T1000 (cell line): ENCODE measurements at places on chromosomes 3 and 15.

DNA sequence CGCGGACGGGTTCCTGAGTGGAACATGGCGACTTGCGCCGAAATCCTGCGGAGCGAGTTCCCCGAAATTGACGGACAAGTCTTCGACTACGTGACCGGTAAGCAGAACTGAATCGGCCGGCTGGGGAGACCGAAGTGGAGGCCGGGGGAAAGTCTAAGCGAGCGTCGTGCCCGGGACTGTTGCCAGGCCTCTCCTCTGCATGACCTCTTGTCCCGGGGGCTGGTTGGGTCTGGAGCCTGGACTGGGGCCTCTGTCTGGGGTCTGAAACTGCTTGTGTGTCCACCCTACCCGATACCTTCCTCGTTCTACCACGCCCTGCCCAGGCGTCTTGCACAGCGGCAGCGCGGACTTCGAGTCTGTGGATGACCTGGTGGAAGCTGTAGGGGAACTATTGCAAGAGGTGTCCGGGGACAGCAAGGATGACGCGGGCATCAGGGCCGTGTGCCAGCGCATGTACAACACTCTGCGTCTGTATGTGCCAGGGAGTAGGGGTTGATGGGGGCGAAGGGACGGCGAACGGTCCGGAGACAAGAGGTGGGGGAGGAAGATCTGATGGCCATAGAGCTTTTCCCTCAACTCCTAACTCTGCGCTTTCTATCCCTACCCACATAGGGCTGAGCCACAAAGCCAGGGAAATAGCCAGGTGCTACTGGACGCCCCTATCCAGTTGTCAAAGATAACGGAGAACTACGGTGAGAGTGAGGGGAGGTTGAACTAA, at the start of gene ABCF3:
Gene ABCF3, plus strand, starts transcription at position 16 of the 718 bp plus-strand sequence. Its CDS starts 9 bp downstream, at position 25.
- no peak for DNase-seq

DNA sequence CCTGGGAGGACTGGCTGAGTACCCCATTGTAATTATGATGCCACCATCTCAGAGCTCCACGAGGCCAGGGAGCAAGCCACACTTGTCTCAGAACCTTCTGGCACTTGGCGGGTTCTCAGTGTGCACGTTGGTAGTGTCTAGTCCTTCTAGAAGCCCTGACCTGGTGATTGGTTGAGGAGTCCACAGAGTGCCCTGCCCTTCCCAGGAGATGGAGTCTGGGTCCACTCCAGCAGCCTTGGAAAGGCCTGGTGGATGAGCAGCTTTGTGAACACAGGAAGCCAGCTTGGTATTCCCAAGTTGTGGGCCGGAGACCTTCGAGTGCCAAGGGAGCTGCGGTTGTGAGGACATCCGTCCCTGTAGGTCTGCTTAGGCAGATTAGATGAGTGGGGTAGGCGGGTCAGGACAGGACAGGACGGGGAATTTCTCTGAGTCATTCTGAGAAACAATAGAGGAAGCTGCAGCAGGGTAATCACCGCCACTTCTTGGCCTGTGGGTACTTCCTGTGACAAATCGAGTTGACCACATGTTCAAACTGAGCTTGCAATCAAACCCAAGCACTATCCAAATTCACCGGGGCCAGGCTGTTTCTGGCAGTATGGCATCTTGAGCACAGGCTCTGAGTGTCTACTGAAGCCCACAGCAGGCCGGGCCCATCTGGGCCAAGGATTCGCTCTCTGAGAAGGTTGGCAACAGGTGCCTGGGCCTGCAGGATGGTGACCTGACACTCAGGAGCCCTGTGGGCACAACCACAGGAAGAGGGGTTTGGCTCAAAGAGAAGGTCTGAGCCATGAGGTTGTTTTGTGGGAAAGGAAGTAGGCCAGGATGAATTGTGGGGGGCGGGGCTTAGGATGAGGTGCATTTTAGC, 71.5 kb upstream of the PLXNA1 start:
- DNase-seq: peak; percentile 79

DNA sequence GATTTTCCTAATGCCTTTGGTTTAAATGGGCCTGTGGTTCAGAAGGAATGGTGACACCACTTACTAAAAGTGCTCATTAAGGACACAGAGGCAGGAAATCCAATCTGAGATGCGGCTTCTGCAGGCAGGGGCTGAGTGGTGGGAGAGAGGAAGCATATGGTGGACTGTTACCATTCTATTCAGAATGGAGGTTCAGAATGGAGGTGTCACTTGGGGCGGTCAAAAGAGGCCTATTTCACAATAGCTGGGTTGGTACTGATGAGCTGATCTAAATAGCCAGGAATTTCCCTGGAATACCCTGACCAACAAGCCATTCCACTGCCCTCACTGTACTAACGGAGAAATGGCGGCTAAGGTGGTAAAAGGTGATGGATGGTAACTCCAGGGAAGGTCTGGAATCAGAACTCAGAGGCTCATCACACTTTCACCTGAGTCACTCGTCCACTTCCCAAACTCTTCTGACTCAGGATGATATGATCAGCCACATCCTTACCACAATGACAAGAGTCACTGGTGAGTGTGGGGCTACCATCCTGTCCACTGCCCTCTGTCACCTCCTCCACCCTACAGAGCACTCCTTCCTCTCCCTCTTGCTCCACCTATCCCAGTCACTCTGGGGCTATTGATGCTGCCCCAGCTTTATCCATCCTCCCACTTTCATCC, 15.7 kb downstream of the RFT1 start:
- no peak for DNase-seq

DNA sequence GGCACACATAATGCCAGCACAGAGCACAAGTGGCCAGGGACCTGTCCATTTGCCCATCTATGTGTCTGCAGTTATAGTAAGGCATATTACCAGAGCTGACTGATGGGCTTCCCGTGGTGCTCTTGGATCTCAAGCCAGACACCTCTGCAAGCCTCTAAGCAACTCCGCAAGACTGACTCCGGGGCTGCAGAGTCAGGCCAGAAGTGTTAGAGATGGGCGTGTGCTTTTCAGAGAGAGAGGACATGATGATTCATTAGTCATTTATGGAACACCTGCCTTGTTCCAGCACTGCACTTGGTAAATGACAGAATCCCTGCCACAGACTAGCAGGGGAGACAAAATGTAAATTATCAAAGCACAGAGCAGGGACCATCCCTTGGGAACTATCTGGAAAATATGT, 559.0 kb downstream of the PDCD6IP start:
- DNase-seq: no peak

DNA sequence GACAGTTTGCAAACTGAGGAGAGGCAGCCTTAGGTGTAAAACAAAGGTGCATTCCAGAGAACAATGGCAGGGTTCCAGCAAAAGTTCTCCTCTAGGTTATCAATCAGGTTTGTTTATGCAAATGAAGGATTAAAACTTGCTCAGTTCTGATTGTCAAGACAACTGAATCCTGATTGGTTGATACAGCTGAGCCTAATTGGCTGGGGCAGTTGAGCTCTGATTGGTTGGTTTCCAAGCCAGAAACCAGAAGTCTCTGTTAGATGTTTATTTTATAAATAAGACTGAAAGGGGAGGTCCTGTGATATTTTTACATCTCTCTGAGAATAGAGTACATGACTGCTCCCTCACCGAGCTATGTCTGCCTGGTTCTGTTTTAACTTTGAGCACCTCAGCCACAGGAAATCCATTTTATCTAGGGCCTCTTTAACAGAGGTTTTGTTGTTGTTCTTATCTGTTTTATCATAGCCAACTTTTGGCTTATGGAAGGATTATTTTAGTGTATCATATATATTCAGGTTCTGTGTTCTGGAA, 37.8 kb downstream of the PPM1L start:
- no peak for DNase-seq

DNA sequence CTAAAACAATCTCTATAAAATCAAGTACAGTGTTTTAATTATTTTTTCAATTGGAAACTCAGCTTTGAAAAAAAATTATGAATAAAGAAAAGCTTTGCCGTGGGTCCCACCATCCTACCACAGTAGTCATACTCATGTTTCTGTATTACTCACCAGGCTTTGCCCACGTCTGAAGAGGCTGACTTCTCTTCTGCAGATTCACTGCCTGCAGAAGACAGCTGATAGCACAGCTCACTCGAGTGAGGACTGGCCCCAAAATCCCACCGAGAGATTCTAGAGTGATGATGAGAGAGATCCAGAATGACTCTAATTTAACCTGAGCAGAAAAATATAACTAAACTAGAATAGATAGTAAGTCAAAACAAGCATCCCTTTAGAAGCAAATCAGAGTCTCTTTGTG, 11.9 kb downstream of the C2CD4B start:
- DNase-seq: no peak

DNA sequence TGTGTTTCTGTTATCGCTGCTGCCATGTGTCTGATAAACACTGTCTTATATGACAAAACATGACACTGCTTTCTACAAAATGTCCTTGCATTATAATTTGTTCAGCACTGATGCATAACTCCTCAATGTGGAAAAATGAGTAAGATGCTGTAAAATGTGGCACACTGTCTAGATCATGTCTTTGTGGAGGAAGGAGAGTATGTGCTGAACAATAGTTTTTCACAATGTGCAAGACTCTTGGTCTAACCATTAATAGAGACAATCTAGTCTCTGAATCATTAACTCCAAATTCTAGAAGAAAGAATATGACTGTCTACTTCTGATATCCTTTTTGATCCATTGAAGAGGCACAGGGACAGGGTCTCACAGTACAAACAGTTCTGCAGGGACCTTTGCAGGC, 127.9 kb upstream of the RARB start:
- no peak for DNase-seq

DNA sequence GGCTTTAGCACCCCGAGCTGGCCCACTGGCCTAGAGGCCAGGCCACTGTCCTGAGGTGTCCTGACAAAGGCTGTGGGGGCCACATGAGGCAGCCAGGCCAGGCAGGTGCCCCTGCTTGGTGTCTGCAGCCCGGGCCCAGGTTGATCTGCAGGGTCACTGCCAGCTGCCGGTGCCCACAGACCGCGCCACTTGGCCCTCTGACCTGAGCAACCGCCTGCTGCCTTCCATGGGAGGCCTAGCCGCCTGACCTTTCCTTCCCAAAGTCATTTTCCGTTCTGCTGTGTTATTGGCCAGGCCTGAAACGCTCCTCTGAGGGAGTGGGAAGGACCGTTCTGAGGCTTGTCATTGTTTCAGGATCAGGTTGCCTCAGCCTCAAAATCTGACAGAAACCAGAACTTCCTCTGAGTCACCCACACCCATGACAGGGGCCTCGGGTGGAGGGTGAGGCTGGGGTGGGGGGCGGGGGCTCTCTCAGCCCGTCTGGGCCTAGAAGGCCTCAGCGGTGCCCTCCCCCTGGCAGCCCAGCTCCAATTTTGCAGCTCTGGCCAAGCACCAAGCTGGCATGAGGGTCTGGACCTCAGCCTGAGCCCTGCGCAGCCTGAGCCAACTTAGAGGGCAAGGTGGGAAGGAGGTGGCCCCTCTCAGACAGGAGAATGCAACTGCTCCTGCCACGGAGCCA, 140.7 kb upstream of the MEF2A start:
- no peak for DNase-seq

DNA sequence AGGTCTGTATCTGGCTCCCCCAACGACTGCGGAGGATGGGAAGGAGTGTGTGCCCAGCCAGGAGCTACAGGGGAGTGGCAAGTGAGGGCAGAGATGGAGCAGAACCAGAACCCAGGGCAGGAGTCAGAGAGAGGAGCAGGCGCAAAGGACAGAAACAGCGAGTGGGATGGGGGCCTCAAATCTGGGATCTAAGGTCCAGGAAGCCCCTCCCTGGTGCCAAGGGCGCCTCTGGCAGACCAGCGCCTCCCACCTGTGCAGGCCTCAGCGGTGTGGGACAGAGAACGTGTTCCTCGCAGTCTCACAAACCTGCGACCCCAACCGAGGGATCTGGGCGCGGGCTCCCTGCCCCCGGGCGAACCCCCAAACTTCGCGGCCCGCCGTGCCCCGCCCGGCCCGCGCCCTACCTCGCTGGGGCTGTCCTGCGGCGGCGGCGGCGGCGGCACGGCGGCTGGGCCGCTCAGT, 301 bp downstream of the PCBP4 start:
- DNase-seq: no peak

DNA sequence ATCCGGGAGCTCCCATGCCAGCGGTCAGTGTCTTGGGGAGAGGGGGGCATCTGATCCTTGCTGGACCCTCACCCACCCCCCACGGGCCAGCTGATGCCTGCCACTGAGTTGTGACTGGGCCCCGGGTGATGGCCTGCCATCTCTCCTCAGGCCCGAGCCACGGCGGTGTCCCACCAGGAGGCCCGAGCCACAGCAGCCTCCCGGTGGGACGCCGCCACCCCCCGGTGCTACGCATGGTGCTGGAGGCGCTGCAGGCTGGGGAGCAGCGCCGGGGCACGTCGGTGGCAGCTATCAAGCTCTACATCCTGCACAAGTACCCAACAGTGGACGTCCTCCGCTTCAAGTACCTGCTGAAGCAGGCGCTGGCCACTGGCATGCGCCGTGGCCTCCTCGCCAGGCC, 4.3 kb downstream of the H1-8 start:
- no peak for DNase-seq

DNA sequence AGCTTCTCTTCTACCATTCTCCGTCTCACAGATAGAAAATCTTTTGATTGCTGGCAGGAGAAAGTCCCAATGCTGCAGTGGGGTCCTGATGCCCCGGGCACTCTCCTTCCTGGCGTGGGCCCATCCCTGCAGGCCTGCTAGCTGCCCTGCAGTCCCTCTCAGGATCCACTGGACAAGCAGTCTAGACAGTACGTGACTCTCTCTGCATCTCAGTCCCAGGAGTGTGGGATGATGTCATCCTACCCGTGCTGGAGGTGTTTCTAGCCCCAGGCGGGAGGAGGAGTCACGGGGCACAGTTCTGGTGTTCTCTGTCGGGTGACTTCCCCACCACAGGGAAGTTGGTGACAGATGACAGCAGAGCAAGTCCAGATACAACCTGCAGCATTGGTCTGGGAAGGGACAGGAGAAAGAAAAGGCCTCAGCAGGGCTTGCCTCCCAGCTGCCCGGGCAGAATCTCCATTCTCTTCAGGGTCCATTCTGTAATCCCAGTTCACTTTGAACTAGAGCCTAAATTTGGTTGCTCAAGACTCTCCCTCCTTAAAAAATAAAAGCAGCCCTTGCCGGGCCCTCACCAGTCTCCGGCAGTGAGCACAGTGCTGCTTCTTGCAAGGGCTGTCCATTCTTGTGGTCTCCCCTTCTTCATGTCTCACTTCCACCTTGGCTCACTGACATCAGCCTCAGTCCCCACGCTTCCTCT, 30.6 kb downstream of the SLC28A1 start:
- DNase-seq: peak; percentile 72

GRCh38 chr3:19399356-19399755, 251.0 kb downstream of the KCNH8 start:
- no peak for DNase-seq

DNA sequence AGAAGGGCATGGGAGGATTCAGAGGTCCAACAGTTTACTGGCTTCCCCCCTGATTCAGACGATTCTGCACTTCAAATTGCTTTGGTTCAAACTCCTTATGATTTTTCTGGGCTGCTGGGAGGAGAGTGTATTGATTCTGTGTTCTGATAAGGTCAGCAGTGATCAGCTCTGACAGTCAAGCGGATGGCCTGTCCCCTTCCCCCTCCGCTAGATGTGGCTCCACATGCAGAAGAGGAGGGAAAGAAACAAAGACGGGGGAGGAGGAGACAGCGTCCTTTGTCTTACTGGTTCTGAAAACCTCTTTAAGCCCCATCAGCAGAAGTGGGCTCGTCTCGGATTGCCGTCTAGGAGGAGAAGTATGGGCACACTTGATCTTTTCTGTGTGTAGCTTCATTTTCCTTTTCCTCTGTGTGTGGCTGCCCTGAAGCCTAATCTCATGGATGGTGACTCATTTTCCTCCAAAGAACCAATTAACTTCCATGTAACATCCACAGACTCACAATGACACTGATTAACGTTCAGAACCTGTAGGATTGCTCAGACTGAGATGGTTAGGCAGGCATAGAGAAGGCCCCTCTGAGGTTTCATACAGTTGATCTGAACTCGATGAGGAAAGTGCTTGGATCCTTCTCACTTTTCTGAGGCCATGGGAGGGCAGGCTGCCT, 162.4 kb upstream of the PPP2R3A start:
- no peak for DNase-seq
